ENCODE measurements at places on chromosomes 5 and 9.

DNA sequence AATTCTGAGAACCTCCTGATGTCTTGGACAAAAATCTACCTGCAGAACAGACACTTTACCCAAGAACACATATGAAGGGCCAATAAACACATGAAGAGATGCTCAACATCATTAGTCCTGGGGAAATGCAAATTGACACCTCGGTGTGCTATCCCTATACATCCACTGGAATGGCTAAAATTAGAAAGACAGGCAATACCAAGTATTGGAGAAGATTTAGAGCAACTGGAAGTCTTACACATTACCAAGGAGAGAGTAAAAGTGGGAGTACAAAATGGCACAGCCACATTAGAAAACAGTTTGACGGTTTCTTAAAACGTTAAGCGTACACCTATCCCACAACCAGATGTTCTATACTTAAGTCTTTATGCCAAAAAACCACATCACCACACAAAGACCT is 3.3 kb upstream of the TDRD7 start:
- DNase-seq = no peak

DNA sequence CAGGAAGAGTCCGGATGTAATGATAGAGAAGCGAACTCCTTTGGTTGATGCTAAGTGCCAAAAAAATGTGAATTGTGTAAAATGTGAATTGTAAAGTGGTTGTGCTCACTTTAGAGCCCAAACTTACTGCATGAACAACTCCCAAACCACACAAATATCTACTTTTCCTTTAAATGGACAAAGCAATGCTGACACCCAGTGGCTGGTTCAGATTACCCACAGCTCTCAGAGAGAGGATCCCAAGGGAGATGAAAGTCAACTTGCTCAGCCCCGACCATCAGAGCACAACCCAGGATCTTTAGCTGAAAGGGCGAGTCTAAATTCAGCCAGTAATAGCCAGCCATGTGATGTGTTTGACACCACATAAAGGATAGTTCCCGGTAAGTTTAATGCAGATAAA is 133.7 kb downstream of the NMUR2 start:
- DNase-seq = no peak

DNA sequence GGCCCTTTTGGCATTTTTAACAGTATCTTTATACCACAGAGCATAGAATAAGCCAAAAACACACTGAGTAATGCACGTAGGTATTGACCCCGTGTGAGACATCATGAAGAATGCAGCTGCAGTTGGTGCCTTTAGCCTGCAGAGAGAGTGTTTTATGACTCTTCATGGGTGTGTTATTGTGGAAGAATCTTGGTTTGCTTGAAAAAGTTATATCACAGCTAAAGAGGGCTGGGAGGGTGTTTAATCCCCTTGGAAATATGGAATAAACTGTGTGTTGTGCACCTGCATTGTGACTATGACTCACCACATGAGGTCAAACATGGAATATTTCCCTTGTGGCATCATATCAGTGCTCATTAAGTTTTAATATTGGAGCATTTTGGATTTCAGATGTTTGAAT is 458.7 kb downstream of the CDH9 start:
- DNase-seq = no peak

- no peak for DNase-seq
These were observed 718.8 kb downstream of the BRINP1 start for GRCh38 chr9:118650417-118650816.

- no peak for DNase-seq
These were observed 86.5 kb upstream of the SGCD start for GRCh38 chr5:156240414-156240813.

GRCh38 chr9:136533775-136534157 is 12.1 kb downstream of the NOTCH1 start:
- no peak for DNase-seq

- no peak for DNase-seq
These were observed 24.7 kb downstream of the TPPP start for GRCh38 chr5:668283-668995.

DNA sequence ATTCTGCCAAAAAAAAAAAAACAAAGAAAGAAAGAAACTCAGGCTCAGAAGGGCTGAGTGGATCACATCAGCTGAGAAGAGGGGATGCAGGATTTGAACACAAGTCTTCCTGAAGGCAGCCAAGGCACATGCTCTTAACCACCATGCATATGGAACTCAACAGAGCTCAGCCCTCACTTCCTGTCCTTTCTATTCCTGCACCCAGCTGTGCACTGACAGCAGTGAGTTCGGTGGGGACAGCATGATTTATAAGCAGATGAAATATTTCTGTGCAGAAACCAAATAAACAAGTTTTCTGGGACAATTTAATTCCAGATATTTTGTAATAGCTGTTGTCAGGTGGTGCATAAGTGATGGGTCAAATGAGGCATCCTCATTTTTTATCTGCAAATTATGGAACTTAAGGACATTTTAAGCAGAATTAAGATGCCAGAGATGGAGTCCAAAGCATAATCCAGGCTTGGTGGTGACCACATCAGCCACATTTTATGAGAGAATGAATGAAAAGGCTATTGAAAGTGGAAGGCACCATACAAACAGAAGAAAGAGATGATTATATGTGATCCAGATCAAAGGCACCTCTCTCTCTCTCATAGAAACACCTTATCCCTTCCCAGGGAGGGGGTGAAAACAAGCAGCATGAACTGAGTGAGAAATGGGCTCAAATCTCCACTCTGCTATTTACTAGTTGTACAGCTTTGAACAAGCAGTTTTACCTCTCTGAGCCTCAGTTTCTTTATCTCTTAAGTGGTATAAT is 303.6 kb upstream of the MSX2 start:
- no peak for DNase-seq

DNA sequence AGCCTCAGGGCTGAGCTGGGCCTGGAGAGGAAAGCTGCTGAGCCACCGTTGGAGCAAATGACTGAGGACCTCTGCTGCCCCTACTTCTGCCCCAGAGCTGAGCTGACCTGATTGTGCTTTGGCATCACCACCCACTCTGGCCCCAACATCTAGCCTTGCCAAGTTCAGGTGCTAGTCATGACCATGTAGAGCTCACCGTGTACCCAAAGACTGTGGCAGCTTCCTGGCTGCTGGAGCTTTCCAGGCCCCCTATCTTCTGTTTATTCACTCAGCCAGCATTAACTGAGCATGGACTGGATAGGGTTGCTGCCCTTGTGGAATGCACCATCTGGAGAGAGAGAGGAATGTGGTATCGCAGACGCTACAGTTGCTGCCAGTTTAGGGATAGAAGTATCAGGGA is 49.1 kb downstream of the JADE2 start:
- DNase-seq = no peak

Measured in esophagus squamous epithelium (tissue), 5 donors.